ENCODE measurements at places on chromosomes 11 and 22.

GRCh38 chr11:13620063-13620462 is 48.4 kb upstream of the FAR1 start:
- DNase-seq, result no peak

DNA sequence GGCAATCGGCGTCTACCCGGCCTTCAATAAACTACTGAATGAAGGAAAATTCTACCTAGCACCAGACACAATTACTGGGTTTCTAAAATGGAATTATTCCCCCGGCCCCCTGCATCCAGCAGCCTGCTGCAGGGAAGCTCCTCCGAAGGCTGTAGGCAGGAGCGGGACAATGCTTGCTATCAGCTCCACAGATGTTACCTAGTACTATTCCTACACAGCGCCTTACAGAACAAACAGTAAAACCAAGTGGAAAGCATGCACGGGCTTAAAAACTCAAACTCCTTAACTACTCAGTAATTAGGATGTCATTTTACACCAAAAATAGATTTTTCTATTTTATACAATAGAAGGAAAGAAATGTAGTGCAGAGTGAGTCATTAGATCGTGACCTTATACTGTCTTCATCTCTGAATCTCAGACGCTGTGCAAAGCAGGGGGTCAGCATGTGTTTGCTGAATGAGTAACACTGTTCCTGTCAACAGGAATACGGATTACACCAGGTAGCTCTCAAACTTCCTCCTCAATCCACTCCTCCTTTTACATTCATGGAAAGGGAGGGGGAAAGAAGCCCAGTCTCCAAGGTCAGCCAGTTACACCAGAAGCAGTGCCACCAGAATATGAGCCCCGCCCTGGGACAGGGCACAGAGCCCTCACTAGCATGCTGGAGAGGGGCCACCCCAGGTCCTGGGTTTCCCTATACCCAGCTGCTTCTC is 74.9 kb downstream of the PACSIN2 start:
- peak; percentile 31 for DNase-seq

GRCh38 chr22:35541254-35541748 is 670 bp downstream of the RASD2 start:
- no peak for DNase-seq

DNA sequence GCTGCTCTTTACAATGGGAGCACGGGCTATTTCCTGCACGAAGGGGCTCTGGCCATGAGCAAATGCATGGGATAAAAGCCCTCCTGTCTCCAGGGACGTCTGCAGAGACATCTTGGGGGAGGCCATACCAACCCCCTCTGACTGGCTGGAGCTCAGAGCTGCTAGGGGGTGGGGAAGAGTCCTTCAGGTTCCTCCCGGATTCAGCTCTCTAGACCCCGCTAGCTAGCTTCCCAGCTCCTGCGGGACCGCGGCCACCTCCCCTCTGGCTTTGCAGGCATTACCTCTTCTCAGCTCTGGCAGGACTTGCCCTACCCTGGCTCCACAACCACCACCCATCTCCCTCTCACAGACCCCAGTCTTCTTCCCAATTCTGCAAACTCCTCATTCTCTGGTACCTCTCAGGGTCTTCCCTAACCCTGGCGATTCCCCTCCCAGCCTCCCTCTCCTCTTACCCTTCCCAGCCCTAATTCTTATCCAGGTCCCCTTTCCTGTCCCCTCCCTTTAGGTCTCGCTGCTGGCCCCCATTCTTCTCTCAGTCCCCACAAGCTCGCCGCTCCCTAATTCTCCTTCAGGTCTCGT is 802 bp downstream of the SYT13 start:
- DNase-seq, result no peak

DNA sequence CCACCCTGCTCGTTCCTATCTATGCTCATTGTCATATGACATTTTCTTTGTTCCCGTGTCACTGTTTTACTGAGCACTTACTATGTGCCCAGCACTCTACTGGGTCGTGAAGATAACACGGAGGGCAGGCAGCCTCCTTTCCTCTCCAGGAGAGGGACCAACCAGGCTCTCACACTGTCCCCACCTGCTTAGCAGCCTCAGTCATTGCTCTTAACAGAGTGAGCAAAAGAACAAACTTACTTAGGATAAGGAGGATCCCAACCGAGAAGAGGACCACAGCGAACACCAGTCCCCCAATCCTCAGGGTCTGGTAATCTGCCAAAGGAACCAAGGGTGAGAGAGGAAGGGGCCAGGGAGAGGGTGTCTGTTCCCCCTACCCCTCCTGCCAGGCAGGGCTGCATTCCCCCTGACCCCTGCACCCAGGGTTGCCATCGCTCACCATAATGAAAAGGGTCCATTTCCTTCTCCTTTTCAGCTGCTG is 17.0 kb upstream of the FXYD2 start:
- DNase-seq, result no peak

DNA sequence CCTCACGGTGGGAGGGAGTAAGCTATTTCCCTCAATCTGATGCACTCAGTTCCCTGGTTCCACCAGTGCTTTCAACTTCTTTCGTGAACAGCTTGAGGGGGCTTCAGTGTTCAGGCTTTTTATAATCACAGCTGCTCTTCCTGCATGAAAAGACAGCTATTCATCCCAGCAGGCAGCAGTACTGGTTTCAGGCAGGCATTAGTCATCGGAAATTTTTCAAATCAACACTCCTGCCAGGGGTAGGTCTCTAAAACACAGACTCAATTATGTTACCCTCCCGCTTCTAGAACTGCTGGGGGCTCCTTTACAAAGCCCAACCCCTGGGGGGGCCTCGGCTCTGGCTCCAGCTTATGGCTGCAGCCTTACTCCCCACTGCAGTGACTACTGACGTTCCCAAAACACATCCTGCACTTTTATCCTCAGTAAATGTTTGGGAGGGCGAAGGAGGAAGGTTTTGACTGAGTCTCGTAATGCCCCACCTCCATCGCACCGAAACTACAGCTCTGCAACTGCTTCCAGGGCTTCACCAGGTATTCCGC is 5.8 kb downstream of the POLDIP3 start:
- peak; percentile 67 for DNase-seq

DNA sequence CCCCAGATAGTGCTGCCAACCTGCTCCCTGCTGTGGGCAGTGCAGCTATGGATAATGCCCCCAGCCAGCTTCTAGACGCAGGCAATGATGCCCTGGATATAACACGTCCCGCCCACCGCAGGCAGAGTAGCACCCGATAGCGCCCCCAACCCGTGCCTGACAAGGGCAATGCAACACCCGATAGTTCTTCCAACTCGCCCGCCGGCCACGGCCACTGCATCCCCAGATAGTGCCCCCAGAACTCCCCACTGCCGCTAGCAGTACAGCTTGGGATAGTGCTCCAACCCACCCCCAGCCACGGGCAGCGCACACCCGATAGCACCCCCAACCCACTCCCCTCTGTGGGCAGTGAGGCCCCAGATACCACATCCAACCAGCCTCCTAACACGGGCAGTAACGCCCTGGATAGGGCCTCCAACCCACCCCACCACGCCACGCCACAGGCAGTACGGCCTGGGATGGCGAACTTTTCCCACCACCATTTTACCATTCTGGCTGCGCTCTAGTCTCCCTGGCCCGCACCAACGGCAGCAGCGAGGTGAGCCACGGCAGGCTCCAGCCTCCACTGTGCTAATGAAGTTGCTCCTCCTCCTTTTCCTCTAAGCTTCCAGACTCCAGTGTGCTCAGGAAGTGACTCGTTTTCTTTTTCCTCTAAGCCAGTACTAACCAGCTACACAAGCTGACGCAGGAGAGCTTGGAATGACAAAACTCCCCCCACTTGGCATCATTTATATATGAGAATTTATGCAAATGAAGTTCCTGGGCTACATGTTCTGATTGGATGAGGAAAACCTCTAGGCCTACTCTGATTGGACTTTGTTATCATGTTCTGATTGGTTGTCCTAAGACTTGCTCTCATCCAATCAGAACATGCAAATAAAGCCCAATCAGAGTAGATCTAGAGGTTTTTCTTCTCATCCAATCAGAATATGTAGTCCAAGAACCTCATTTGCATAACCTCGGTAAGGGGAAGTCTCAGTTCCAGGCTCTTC is 3.0 kb upstream of the RFPL3 start:
- no peak for DNase-seq

GRCh38 chr11:16603245-16603644 is 135.2 kb upstream of the C11orf58 start:
- no peak for DNase-seq

DNA sequence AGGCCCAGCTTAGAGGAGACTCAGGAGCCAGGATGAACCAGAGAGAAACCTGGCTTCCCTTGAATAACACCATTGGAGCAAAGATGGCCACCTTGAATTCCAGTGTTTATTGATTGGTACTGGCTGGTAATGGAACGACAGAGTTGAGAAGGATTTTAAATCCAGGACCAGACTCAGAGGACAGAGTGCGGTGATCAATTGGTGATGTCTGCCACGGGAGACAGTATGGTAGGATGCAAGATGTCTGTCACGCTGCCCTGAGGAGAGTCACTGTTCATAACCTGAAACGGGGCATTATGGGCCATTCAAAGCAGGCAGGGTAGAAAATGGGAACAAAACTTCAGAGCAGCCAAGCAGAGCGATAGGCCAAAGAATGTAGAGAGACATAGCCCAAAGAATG is 55.4 kb upstream of the ISX start:
- no peak for DNase-seq

- DNase-seq, result no peak
Measured at GRCh38 chr22:35615156-35615555, 2.0 kb downstream of the MB start.

DNA sequence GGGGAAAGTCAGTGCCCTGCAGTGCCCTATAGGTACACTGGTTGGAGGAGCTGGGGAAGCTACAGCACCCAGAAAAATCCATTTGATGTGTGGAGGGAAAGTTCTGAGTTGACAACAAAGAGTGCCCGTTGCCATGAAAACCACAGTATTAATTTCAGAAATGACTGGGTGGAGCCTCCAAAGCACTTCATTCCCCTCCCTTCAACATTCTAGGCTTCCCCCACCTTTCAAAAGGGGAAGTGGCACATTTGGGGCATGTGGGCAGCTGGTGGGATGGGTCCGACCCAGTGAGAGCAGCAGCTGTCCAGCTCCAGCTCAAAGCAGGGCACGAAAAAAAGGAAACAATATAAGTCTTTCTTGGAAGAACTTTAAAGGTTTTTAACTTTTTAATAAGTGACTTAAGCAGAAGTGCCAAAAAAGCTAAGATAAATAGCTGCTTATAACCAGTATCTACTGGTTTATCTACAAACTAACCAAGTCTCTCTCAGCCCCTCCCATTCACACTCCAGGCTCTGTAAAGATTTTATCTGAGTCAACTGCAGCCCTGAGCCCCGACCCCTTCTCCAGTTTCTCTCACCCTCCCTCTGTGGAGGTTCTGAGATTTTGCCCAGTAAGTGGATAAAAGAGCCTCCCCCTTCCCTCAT is 9.0 kb upstream of the AHNAK start:
- no peak for DNase-seq

DNA sequence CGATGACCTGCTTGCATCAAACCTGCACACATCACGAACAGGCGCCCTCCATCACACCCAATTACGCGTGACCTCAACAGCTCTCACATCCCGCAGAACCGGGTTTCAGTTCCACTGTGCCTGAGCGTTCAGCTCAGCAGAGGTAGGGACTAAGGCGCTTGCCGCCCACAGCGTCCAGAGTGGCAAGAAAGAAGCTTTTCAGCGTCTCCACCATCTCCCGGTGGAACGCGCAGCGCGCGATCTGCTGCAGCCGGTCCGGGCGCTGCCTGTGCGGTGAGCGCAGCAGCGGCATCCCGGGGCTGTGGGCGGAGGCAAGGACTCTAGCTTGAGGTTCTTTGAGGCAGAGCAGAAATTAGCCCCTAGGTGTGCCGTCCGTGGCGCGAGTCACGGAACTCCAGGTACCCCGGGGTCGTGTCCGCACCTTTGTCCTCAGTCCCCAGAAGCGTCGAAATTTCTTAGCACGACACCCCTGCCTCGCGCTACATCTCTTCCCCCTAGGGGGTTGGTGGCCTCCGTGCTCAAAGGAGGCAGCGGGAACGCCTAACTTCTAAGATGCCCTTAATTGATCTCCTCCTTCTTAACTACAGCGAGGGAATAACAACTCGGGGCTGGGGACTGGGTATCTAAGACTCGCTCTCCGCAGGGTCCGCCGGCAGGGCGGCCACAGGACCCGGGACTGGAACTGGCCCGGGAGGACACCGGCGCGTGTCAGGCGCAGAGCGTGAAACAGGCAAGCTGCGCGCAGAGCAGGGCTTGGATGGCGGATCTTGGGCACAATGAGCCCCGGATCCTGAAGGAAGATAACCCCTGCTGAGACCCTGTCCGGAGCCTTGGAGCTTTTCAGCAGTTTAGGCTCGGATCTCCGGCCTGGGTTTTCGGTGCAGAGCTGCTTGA is 1.7 kb upstream of the CALCA start:
- no peak for DNase-seq

GRCh38 chr11:93498641-93499040 is 44.5 kb downstream of the SMCO4 start:
- DNase-seq, result no peak

GRCh38 chr22:22948651-22949571 is 61.3 kb downstream of the IGLL5 start:
- no peak for DNase-seq

- no peak for DNase-seq
Measured at GRCh38 chr11:93718057-93718563, 23.2 kb downstream of the TAF1D start.

- no peak for DNase-seq
Measured at GRCh38 chr11:129652835-129653234, 162.8 kb upstream of the TMEM45B start.

GRCh38 chr22:28075358-28075981 is 156.4 kb upstream of the PITPNB start:
- no peak for DNase-seq

GRCh38 chr11:86303257-86303656 is 1.2 kb downstream of the HIKESHI start:
- no peak for DNase-seq

GRCh38 chr11:10728789-10729472 is 22.1 kb upstream of the CTR9 start:
- no peak for DNase-seq

DNA sequence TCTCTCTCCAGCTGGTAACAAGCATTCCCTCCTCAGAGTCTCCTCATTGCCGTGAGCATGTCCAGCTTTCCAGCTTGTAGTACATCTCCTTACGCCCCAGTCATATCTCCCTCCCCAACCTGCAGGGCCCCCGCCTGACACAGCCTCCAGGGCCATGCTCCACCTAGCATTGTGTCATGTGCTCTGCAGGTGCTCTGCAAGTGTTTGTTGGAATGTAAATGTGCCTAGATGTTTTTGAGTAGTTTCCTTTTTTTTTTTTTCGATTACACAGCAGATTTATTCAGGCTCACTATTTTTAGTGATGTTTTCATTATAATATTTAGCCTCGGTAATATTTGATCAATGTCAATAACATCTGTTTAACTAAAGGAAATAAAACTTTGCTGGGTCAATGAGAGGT is 82.5 kb downstream of the NCAM1 start:
- no peak for DNase-seq

Data from putamen (tissue), 1 donor.